ENCODE measurements at places on chromosomes 7 and 10. TPM values are rescaled to one million over a fixed set of nuclear protein-coding genes. Genes with fewer than 3 reads are reported as not detected.

DNA sequence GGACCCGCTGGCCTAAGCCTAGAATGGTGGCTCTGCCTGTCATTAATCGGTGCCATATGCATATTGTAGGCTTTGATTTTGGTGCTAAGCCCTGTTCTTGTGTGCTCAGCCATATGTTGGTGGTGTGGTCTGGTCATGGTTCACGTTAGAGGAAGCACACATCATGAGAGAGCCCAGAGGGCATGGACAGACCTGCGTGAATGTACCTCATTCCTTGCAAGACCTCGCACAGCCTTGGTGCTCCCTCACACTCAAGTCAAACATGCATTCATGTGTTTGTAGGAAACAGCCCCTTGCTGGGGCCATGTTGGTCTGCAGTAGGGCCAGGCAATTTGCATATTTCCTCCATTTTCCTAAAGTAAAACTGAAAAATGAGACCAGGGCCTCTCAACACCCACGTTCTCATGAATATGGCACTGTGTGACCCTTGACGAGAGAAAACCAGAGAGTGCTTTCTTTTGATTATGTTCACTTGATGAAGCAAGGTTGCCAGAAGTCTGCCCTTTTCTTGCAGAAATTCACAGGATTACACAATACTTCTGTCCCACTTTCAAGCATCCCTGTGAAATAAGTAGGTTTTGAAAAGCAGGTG is 268.7 kb downstream of the CELF2 start:
- no peak overlapping the region for H3K4me3 ChIP-seq
- DNase-seq = no peak
- no peaks in the 10 kb centered on the region for H3K4me1 ChIP-seq
- no peaks in the 10 kb centered on the region for H3K27me3 ChIP-seq
- no peak overlapping the region for H3K27ac ChIP-seq

DNA sequence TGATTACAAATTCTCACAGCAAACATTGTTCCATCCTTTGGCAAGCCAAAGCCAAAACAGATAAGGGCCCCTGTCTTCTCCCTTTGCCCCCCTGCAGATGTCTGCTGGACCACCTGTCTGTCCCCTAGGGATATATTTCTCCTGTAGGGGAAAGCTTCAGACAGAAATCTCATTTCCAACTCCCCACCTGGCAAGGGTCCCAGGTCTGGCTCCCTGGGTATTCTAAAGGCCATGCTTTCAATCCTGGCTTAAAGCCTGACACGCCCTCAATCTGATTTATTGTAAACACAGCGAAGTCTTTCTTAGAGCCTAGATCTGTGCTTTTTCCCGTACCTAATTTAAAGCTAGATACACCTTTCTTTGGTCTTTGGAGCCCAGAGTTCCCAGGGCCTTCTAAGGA is 66.1 kb downstream of the KCNMA1 start:
- no peak overlapping the region for H3K4me3 ChIP-seq
- H3K4me1 ChIP-seq = no peaks in the 10 kb centered on the region
- DNase-seq = peak; percentile 42
- no peaks in the 10 kb centered on the region for H3K27me3 ChIP-seq
- no peaks in the 10 kb centered on the region for H3K36me3 ChIP-seq
- H3K27ac ChIP-seq = no peak overlapping the region

GRCh38 chr7:50696810-50697582 is 85.7 kb downstream of the GRB10 start:
- no peak overlapping the region for H3K27ac ChIP-seq
- no peak for DNase-seq
- no peak overlapping the region for H3K4me3 ChIP-seq
- no peaks in the 10 kb centered on the region for H3K36me3 ChIP-seq

Gene EN2
- not detected for total RNA-seq

DNA sequence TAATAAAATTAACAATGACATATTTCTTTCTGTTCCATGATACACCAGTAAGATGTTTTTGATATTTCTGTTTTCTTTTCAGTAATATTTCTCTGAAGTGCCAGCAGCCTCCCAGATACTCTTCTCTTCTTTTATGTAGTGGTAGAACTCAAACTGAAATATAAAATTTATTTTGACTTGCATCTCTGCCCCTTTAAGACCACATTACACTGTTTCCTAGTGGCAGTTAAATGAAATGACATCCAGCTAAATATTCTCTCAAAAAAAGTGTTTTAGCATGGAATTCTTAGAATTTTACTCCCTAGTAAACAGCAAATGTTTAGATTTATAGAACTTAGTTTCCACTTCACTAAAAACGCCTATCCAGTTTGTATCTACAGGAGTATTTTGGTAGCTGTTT is 237.2 kb upstream of the MTPN start:
- H3K4me3 ChIP-seq = no peak overlapping the region
- no peak overlapping the region for H3K27ac ChIP-seq
- no peaks in the 10 kb centered on the region for H3K27me3 ChIP-seq
- no peaks in the 10 kb centered on the region for H3K36me3 ChIP-seq
- DNase-seq = no peak
- H3K4me1 ChIP-seq = no peaks in the 10 kb centered on the region

- H3K36me3 ChIP-seq = no peaks in the 10 kb centered on the region
- H3K4me1 ChIP-seq = no peaks in the 10 kb centered on the region
- DNase-seq = no peak
- no peak overlapping the region for H3K27ac ChIP-seq
Measured at GRCh38 chr10:23630885-23631284, 192.0 kb downstream of the OTUD1 start.

GRCh38 chr7:70371652-70372051 is 760.3 kb upstream of the GALNT17 start:
- no peaks in the 10 kb centered on the region for H3K27me3 ChIP-seq
- no peak overlapping the region for H3K4me3 ChIP-seq
- H3K4me1 ChIP-seq = peaks cover 16% of the 10 kb centered on the region

- no peaks in the 10 kb centered on the region for H3K4me1 ChIP-seq
- H3K36me3 ChIP-seq = no peaks in the 10 kb centered on the region
Measured at GRCh38 chr7:148687555-148687954, 11.1 kb upstream of the CUL1 start.

GRCh38 chr10:46248651-46249146 is 38.1 kb upstream of the ANTXRL start:
- H3K4me1 ChIP-seq = no peaks in the 10 kb centered on the region
- peak; percentile 14 for DNase-seq

Gene ACSM6
- total RNA-seq = not detected

DNA sequence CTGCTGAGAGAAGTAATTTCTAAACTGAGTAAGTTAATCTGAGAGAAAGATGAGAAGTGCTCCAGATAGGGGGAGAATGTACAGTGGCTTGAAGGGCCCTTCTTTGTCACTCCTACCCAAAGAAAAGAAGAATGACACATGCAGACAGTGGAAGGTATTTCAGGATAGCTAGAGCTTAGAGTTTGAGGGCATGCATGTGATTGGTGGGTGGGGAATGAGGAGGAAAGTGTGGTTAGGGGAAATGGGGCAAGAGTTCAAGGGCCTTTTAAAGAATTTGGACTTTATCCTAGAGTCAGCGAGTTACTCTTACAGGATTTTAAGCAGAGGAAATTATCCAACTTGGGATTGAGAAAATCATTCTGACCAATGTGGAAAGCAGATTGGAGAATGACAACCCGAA is 50.0 kb downstream of the ANLN start:
- H3K36me3 ChIP-seq = no peaks in the 10 kb centered on the region
- no peaks in the 10 kb centered on the region for H3K4me1 ChIP-seq
- H3K4me3 ChIP-seq = no peak overlapping the region
- no peak overlapping the region for H3K27ac ChIP-seq
- H3K27me3 ChIP-seq = no peaks in the 10 kb centered on the region

GRCh38 chr7:39686261-39686924 is 63.0 kb downstream of the RALA start:
- DNase-seq = no peak
- H3K36me3 ChIP-seq = peaks cover 27% of the 10 kb centered on the region
- H3K4me3 ChIP-seq = no peak overlapping the region
- peaks cover 13% of the 10 kb centered on the region for H3K4me1 ChIP-seq
- no peaks in the 10 kb centered on the region for H3K27me3 ChIP-seq

DNA sequence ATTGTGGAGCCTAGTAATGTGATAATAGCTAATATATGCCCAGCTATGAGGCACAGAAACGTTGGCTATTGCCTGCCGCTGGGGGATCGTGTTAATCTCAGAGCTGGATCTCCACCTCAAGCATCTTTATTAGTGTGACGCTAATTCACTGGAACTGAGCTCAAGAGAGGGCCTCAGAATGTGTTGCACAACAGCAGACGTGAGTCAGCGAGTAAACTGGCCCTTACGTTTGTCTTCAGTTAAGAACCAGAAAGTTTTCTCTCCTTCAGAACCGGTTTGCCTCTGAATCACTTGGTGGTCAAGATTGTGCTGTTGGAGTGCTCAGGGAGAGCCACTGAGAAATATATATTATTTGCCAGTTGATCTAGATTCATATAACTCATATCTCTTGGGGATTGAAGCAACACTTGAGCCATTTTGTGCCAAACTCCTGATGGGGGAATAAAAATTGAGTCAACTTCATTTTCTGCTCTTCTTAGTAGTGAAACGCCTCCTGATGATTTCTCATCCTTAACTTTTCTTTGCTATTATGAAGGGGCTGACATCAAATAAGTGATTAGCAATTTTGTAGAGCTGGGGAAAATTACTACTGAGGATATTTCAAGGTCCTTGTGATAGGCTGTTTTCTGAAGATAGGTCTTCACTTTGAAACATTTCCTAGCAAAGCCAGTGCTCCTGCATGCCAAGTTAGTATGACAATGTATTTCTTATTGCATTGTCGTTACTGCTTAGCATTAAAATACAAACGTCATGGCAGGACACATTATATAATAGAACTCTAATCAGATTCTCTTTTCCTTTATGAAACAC is 22.3 kb downstream of the BZW2 start:
- no peak overlapping the region for H3K4me3 ChIP-seq
- peak; percentile 91 for DNase-seq
- H3K27ac ChIP-seq = peak overlapping the region; percentile 43
- no peaks in the 10 kb centered on the region for H3K27me3 ChIP-seq
- H3K4me1 ChIP-seq = peaks cover 19% of the 10 kb centered on the region

Gene ZNF862
- 7.2 TPM for total RNA-seq

Gene PPRC1
- 37.3 TPM for total RNA-seq

GRCh38 chr7:55486192-55486590 is 86.1 kb downstream of the VOPP1 start:
- no peaks in the 10 kb centered on the region for H3K4me1 ChIP-seq
- no peak overlapping the region for H3K4me3 ChIP-seq
- H3K36me3 ChIP-seq = peaks cover 21% of the 10 kb centered on the region
- H3K27ac ChIP-seq = no peak overlapping the region
- no peak for DNase-seq

Data from stomach (tissue), 19 donors.